ENCODE measurements at places on chromosomes 2 and 18.

GRCh38 chr2:235116885-235117492 is 165.2 kb downstream of the SH3BP4 start:
- no peak for DNase-seq

DNA sequence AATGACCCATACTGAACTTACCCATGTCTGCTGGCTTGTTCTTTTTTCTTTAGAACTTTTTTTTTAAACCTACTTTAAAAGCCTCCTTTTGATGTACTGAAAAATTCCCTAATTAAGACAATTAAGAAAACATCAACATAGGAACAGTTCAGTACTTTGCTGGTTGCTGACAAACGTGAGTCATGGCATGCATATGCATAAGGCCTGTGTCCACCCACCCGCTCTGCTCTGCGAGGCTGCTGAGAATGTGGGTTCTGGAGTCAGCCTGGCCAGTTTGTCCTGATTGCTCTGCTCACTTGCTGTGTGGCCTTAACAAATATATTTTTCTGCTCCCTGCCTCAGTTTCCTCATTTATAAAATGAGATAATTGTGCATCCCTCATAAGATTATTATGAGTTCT is 27.3 kb downstream of the LAMA3 start:
- DNase-seq, result no peak

- no peak for DNase-seq
Observed at GRCh38 chr18:79792988-79793355, 4.8 kb upstream of the KCNG2 start.

DNA sequence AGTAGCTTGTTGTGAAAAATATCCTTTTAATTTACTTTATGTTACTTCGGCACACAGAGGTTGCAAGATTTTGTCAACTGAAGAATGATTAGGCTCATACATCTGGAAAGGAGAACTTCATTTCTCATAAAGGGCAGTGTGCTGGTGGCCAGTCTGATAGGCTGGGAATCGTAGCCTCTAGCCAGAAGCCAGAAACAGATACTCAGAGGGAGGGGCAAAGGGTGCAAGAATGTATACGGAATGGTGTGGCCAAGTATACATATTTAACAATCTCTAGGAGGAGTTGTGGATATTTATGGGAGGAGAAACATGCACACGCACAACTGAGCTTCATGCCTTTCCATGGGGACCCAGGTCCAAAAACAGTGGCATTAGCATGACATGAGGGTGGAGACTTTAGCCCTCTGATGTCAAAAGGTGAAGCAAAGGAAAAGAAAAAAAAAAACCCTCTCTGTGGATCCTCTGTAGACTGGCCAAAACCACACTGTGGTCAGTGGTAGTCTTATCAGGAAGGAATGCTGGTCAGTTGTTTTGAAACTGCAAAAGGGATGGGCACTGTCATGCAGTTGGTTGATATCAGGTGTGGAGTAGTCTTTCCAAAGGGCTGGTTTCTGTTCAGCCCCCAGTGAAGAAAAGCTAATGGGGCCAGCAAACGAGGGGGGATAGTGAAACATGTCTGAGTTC is 34.9 kb upstream of the APCDD1 start:
- no peak for DNase-seq

DNA sequence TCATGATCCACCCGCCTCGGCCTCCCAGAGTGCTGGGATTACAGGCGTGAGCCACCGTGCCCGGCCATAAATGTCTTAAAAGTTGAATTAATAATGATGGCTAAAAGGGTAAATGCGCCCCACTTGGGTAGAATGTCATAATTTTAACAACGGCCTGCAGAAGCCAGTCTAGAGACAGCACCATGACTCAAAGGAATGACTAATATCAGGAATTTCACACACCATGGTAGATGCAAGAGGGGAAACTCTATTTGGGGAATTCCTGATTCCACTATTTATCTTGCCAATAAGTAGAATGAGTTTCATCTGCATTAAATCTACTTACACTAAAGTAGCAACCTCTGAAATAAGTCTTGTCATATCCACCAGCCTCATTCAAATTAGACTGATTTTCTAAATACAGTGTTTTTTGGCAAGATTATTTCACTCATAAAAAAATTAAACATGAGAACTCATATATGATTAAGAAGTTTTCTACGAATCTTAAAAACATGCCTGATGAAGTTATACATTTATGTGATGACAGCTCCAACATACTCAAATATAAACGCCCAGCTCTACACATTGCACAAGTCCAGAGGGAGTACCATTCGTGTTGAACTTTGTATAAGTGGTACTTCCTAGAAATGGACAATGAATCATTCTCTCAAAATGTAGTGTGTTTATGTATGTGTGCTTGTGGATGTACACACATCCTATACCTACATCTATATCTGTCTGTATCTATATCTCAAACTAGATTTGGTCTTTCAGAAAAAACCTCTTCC is 309.7 kb downstream of the IRS1 start:
- no peak for DNase-seq

DNA sequence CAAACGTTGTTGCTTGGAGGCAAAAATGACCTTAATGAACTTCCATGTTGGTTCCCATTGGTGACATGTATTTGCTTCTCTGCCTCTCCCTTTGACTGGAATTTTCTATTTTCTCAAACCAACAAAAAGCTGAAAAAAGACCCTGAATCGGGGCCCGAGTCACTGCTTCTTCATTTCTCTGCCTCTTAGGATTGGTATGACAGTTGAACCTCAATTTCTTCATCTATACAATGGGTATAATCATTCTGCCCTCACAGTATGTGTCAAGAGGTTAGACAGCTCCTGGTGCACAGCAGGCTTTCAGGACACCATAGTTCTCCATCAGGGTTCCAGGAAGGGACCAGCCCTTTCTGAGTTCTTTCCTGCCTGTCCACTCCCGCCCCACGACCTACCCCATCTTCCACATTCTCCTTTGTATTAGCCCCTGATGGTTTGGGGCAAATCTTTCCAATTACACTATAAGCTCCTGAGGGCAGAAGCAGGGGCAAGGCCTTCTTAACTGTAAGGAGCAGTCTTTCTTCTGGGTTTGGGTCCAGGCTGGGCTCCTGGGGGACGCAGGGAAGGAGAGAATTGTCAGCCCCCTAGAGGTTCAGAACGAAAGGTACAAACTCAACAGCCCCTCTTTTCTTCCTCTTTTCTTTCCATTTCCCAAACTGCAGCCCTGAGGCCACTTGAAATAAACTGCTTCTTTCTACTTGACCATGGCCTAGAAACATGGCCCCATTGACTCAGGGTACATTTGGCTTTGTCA is 6.3 kb upstream of the PKDCC start:
- no peak for DNase-seq

DNA sequence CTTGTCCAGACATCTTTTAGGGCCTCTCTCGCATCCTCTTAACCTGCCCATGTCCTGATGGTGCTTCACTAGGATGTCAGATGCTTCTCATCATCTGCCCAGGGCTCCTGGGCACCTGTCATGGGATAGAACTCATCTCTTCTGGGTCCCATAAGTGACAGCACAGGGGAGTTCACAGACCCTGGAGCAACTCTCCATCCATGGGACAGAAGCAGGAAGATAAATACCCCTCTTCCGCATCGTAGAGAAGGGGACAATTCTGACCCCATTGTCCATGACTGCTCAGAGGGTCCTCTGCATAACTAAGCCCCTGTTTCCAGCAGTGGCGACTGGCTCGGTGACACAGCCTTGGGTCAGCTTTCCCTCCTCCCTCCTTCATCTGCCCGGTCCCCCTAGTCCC is 82.3 kb downstream of the TWIST2 start:
- DNase-seq, result no peak

DNA sequence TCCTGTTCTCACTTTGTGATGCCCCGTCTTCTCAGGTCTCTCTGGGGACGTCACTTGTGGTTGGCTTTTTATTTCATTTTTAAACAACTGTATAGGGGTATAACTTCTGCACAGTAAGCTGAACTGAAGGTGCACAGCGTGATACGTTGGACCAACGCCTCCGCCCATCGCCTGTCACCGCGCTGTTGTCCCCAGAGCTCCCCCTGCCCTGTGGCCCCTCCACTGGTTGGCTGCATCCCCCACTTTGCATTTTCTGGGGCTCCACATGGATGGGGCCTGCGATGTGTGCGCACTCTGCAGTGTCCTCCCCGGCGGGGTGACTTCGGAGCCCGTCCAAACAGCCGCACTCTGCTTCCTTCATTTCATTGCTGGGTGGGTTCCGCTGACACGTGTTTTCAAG is 14.3 kb downstream of the GPR35 start:
- no peak for DNase-seq

DNA sequence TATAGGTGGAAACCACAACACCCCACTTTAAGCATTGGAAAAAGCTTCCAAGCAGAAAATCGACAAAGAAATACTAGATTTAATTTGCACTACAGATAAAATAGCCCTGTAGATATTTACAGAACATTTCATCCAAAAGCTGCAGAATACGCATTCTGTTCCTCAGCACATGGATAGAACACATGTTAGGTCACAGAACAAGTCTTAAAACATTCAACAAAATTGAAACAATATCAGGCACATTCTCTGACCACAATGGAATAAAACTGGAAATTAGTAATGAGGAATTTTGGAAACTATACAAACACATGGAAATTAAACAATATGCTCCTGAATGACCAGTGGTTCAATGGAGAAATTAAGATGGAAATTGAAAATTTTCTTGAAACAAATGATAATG is 27.8 kb upstream of the XDH start:
- no peak for DNase-seq

- no peak for DNase-seq
Observed at GRCh38 chr2:6525475-6525964, 340.2 kb downstream of the CMPK2 start.

GRCh38 chr2:45259138-45259537 is 249.9 kb upstream of the SIX2 start:
- no peak for DNase-seq

DNA sequence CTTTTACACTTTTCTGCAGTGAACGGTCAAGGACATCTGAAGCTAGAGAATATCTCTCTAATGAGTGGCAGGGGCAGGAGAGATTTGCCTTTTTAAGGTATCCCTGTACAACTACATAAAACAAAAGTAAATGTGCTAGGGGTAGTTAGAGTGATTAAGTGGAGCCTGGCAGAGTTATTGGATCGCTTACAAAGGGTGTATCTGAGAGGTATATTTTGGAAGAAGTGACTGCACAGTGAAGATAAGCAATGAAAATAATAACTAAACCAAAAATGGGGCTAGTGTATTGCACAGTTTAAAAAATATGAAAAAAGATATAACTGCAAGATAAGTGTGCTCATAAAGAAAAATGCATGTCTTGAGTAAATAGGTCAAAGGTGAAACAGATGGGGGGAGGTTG is 193.5 kb upstream of the EPC2 start:
- DNase-seq, result no peak

- DNase-seq, result no peak
Observed at GRCh38 chr2:71511776-71512175, 58.4 kb downstream of the DYSF start.

DNA sequence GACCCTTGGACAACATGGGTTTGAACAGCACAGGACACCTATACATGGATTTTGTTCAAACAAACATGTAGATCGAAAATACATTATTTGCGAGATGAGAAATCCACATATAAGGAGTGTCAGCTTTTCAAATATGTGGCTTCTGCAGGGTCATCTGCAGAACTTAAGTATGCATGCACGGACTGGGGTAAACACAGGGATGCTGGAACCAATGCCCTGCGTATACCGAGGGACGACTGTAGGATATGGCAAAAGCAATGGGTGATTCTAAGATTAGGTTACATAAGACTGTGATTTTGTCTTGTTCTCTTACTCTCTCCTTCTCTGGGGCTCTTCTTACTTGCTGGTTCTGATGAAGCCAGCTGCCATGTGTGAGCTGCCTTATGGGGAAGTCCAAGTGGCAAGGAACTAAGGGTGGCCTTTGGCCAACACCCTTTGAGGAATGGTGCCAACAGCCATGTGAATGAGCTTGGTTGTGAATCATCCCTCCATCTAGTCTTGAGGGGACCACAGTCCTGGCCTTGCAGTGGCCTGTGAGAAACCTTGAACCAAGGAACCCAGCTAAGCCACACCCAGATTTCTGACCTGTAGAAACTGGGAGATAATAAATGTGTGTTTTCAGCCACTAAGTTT is 66.5 kb downstream of the EVA1A start:
- no peak for DNase-seq

DNA sequence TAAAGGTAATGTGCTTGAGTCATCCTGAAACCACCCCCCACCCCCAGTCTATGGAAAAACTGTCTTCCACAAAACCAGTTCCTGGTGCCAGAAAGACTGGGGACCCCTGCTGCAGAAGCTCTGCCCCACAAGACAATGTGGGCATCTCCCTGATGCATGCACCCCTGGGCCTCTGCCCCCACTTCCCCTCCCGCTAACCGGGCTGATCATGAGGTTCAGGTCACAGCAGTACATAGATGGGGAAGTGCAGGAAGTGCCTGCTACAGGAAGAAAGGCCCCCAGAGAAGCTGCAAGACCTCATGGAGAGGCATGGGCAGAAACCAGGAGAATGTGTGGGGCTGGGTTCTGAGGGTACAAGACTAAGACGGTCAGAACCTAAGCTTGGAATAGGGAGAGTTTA is 243.4 kb upstream of the ID2 start:
- DNase-seq, result no peak

GRCh38 chr2:239216614-239217273 is 184.1 kb downstream of the HDAC4 start:
- peak; percentile 6 for DNase-seq

- peak; percentile 19 for DNase-seq
Observed at GRCh38 chr2:196927376-196928225, 1.1 kb upstream of the PGAP1 start.

- no peak for DNase-seq
Observed at GRCh38 chr2:41913311-41913710, 134.5 kb upstream of the PKDCC start.

DNA sequence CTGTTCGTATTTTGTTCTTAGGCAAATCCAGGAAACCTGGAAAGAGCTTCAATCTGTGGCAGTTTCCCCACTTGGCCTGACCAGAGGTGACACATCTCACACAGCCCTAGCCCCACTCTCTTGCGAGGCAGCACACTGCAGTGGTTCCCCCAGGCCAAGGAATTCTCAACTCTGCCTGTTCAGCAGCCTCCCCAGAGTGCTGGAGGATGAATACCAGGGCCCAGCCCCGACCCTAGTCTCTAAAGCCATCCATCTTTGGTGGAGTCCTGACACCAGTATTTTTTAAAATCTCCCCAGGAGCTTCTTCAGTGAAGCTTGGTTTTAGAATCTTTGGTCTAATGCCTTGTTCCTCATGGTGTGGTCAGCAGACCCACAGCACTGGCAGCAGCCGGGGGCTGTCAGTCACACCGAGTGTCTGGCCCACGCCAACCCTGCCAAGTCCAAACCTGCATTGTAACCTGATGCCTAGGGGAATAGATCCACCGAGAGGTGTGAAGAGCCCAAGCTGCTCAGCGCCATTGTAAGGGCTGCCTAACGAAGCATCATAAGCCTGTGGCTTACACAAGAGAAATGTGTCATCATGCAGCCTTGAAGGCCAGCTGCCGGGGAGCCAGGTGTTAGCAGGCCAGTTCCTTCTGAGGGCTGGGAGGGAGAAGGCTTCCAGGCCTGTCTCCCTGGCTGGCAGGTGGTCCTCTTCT is 428.7 kb upstream of the ID2 start:
- no peak for DNase-seq

GRCh38 chr2:176845718-176846117 is 366.9 kb upstream of the HNRNPA3 start:
- no peak for DNase-seq
